ENCODE measurements at places on chromosomes 1 and 21. TPM values are rescaled to one million over a fixed set of nuclear protein-coding genes. Genes with fewer than 3 reads are reported as not detected.

IFNAR2 gene
- 70.8 TPM for polyA plus RNA-seq

- peak; percentile 21 for DNase-seq
- H3K27ac ChIP-seq, result no peak overlapping the region
- peak overlapping the region; percentile 45 for H3K4me3 ChIP-seq
- no peaks in the 10 kb centered on the region for H3K27me3 ChIP-seq
These were observed 645 bp upstream of the TLR5 start for GRCh38 chr1:223143537-223144248.

DNA sequence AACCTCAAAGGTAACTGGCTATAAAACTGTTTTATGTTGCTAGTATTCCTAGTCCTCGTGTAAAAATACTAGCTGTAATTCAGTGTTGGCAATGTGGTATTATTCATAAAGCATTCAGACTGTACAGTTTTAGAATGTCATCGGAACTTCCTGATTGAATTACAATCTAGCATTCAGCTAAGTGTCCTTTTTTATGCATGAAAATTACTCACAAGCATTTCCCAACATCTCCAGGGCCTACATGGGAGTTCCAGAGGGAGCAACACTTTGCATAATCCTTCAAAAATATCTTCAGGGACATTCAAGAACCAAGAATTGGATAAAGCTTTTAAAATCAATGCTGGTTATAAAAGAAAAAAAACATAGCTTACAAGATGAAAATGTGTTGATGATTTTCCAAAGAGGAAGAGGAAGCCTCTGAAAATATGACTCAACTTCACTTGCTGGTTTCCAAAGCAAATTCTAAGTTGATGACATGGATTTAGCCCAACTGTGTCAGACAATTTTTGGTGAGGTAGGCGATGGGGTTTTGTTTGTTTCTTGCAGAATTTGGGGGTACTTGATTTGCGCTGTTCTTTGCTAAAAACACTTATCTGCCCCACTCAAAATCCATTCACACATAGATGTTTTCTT, 137.8 kb downstream of the SLC44A5 start:
- no peaks in the 10 kb centered on the region for H3K4me1 ChIP-seq
- H3K36me3 ChIP-seq, result no peaks in the 10 kb centered on the region
- H3K27me3 ChIP-seq, result no peaks in the 10 kb centered on the region
- no peak for DNase-seq

- H3K4me1 ChIP-seq, result peaks cover 4% of the 10 kb centered on the region
- no peak overlapping the region for H3K27ac ChIP-seq
- no peak for DNase-seq
- H3K4me3 ChIP-seq, result no peak overlapping the region
These were observed 21.9 kb downstream of the TRAF5 start for GRCh38 chr1:211348547-211348946.

GRCh38 chr1:117388328-117388727, 21.1 kb downstream of the MAN1A2 start:
- no peaks in the 10 kb centered on the region for H3K27me3 ChIP-seq
- DNase-seq, result no peak
- H3K4me1 ChIP-seq, result no peaks in the 10 kb centered on the region
- no peak overlapping the region for H3K4me3 ChIP-seq

DNA sequence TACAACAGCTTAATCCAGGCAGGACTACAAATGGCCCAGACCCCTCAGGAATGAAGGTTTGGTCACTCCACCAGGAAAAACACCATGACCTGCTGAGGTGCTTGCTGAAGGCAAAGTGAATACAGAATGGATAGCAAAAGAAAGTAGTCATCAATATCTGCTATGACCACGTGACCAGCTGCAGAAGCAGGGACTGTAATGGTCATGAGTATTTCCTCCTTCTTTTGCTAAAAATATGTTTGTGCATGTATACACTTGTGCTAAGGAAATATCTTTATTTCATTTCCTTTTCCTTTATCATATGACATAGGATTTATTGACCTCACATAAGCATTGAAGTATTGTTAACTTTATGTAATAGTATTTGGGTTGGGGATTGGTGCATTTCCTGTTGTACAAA, 26.4 kb upstream of the GOLT1A start:
- H3K4me1 ChIP-seq, result no peaks in the 10 kb centered on the region
- peaks cover 2% of the 10 kb centered on the region for H3K27me3 ChIP-seq
- no peak overlapping the region for H3K4me3 ChIP-seq
- H3K36me3 ChIP-seq, result no peaks in the 10 kb centered on the region
- H3K27ac ChIP-seq, result no peak overlapping the region
- DNase-seq, result no peak

GRCh38 chr1:26784023-26784871, 3.5 kb upstream of the PIGV start:
- H3K27me3 ChIP-seq, result no peaks in the 10 kb centered on the region
- peaks cover 23% of the 10 kb centered on the region for H3K4me1 ChIP-seq
- H3K27ac ChIP-seq, result no peak overlapping the region

DNA sequence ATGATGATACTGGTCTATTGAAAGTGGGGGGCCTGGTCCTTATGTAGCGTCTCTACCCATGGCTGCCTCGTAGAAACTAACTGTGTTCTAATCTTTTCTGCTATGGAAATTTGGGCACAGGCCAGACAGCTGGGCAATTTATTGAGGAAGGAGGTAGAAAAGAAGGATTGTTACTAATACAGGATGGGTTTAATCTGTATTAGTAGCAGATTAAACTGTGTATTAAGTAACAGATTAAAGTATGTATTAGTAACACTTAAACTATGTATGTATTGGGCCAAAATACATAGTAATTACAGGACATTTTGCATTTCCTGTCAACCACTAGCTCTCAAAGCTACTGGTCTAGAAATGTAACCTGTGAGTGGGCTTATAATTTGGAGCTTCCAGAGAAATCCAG, 142.0 kb downstream of the MAST2 start:
- no peak overlapping the region for H3K27ac ChIP-seq
- DNase-seq, result no peak
- H3K27me3 ChIP-seq, result no peaks in the 10 kb centered on the region
- no peak overlapping the region for H3K4me3 ChIP-seq
- no peaks in the 10 kb centered on the region for H3K4me1 ChIP-seq
- no peaks in the 10 kb centered on the region for H3K36me3 ChIP-seq

GRCh38 chr1:200903793-200904192, 9.1 kb downstream of the INAVA start:
- H3K4me3 ChIP-seq, result no peak overlapping the region
- DNase-seq, result no peak
- H3K27me3 ChIP-seq, result no peaks in the 10 kb centered on the region
- H3K27ac ChIP-seq, result no peak overlapping the region

GRCh38 chr1:116988908-116989307, 12.7 kb upstream of the CD101 start:
- no peak overlapping the region for H3K27ac ChIP-seq
- H3K4me3 ChIP-seq, result no peak overlapping the region
- H3K36me3 ChIP-seq, result no peaks in the 10 kb centered on the region
- DNase-seq, result no peak

GRCh38 chr1:4062041-4062440, 162.0 kb upstream of the C1orf174 start:
- H3K4me3 ChIP-seq, result no peak overlapping the region
- H3K27ac ChIP-seq, result no peak overlapping the region
- H3K36me3 ChIP-seq, result no peaks in the 10 kb centered on the region
- H3K27me3 ChIP-seq, result no peaks in the 10 kb centered on the region

FCAMR gene
- 0.14 TPM for polyA plus RNA-seq

NBPF11 gene
- polyA plus RNA-seq, result 3.1 TPM

DNA sequence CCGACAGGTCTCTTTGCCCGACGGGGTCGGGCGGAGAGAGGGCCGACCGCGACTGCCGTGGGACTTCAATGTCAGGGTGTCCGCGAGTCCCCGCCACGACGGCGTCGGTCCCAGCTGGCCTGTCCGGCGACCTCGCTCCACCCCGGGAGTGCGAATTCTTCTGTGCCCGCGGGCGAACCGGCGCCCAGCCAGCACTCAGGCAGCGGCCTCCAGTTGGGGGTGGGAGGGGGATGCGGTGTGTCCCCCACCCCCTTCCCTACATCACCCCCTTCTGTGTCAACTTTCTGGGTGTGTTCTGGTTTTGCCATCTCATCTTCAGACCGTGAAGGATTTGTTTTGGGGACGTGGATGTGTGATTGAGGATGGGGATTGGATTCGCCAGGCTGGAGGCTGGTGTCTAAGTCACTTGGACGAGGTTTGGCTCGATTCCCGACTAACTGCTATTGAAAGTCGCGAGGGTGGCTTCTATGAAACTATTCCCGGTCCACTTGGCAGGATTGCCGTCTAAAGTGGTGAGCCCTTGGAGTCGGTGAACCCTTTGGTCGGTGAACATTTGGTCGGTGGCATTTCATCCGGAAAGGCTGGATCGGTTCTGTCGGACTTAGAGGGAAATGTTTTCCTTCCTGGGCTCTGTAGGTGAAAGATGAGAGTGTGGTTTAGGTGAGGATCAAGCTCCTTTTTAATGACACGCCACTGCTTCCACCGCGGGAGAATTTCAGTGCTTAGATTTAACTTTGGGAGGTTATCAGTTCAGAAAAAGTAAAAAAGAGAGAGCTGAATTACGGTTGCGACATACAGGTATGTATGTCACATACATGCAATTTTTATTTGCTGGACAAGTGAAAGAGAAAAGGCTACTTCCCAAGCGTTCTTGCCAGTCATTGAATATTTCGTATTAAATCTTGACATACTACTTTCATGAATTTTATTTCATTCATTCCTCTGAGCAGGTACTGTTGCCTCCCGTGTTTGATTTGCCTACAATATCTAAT, 771 bp downstream of the ABCD3 start:
- H3K27ac ChIP-seq, result peak overlapping the region; percentile 43
- H3K4me1 ChIP-seq, result peaks cover 3% of the 10 kb centered on the region
- H3K36me3 ChIP-seq, result no peaks in the 10 kb centered on the region
- H3K4me3 ChIP-seq, result peak overlapping the region; percentile 78

DNA sequence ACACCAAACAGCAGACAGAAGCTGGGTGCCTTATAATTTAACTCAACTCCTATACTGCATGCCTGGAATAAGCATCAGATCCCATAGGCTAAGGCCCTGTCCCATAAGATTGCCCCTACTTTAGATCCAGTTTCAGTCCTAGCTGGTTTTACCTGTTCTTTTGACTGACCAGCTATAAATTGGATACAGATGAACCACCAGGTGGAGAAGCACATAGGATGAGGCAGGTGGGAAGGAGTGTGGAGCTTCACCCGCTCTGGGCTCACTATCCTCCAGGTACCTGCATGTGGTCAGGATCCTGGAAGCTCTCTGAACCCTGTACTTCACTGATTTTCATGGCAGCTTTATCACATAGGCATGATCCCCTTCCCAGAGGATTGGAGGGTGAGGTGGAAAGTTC, 51.3 kb downstream of the MAST2 start:
- no peak overlapping the region for H3K27ac ChIP-seq
- H3K36me3 ChIP-seq, result no peaks in the 10 kb centered on the region
- no peak for DNase-seq
- no peaks in the 10 kb centered on the region for H3K27me3 ChIP-seq
- no peak overlapping the region for H3K4me3 ChIP-seq

DNA sequence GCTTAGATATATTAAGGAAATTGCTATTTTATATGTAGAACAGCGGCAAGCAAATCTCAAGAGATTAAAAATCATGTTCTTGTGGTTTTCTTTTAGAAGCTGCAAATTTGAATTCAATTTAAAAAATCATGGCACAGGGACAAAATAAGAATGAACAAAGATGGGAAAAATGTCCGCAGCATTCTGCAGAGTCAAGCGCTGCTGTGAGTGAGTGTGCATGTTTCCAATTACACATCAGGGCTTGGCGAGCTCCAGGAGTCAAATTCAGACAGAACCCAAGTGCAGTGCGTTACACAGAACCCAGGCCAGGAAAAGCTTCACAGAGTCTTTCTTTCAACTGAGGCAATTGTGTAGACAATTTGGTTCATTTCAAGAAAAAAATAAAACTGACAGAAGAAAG, 33.3 kb upstream of the ERG start:
- DNase-seq, result no peak
- no peak overlapping the region for H3K27ac ChIP-seq
- H3K27me3 ChIP-seq, result no peaks in the 10 kb centered on the region

TMEM240 gene
- not detected for polyA plus RNA-seq

SPATA1 gene
- polyA plus RNA-seq, result 1.4 TPM

OR10R2 gene
- polyA plus RNA-seq, result not detected

DNA sequence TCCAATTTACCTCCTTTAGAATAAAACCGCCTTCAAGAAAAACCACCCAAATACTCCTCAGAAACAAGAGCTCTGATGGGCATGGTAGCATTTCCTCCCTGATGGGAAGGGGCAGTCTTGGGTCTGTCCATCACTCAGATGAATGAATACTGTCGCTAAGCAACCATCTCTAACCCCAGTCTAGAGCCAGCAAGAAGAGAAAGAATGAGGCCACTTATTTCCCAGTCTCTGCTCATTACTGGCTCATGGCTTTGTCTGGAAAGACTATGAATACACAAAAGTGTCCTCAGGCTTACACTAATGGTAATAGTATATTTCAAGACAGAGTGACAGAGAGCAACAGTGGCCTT, 51.0 kb upstream of the F3 start:
- no peak overlapping the region for H3K27ac ChIP-seq
- no peaks in the 10 kb centered on the region for H3K27me3 ChIP-seq
- H3K36me3 ChIP-seq, result no peaks in the 10 kb centered on the region

DNA sequence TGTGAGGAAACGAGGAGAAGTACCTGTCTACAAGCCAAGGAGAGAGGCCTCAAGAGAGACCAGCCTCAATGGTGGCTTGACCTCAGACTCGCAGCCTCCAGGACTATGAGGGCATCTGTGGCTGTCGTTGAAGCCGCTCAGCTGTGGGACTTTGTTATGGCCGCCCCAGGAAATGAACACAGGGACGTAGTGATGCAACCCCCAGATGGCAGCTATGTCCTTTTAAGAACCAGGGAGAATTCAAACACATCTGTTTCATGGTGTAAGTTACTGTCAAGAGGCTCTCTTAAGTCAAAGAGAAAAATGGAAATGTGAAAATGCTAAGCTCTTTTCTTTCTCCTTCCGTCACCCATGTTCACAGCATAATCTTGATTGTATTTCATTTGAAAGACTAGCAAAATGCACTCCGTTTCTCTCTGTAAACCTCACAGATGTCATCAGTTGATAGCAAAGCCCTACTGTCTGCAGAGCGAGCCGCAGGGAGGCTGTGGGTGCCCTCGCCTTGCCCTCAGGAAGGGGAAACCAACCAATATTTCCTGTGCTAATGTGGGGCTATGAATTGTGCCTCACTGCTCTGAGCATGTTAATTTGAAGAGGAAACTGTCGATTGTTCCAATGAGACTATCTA, 21.3 kb downstream of the UBASH3A start:
- H3K36me3 ChIP-seq, result no peaks in the 10 kb centered on the region
- no peaks in the 10 kb centered on the region for H3K27me3 ChIP-seq
- H3K27ac ChIP-seq, result peak overlapping the region; percentile 89
- DNase-seq, result no peak
- H3K4me3 ChIP-seq, result 0 out of 2 replicates have a peak overlapping the region, but pooled peaks have one; percentile 5

GRCh38 chr1:189962181-189962580, 515.5 kb downstream of the BRINP3 start:
- no peaks in the 10 kb centered on the region for H3K4me1 ChIP-seq
- DNase-seq, result no peak
- no peak overlapping the region for H3K27ac ChIP-seq
- no peak overlapping the region for H3K4me3 ChIP-seq
- H3K27me3 ChIP-seq, result no peaks in the 10 kb centered on the region

GRCh38 chr1:229158341-229158921, 112.5 kb upstream of the RAB4A start:
- no peak overlapping the region for H3K4me3 ChIP-seq
- H3K27ac ChIP-seq, result no peak overlapping the region
- no peaks in the 10 kb centered on the region for H3K4me1 ChIP-seq
- no peak for DNase-seq
- H3K27me3 ChIP-seq, result no peaks in the 10 kb centered on the region

PTCH2 gene
- not detected for polyA plus RNA-seq

ARTN gene
- 0.21 TPM for polyA plus RNA-seq

Data from GM12878 (cell line).